CD8-positive, alpha-beta memory T cell (primary cell): ENCODE measurements at places on chromosomes 3 and 15. TPM values are rescaled to one million over a fixed set of nuclear protein-coding genes. Genes with fewer than 3 reads are reported as not detected.

PAQR9 gene
- total RNA-seq: not detected

ANKUB1 gene
- not detected for total RNA-seq

KBTBD13 gene
- not detected for total RNA-seq

C3orf20 gene
- 0.18 TPM for total RNA-seq

ASB7 gene
- total RNA-seq: 14.9 TPM

DNA sequence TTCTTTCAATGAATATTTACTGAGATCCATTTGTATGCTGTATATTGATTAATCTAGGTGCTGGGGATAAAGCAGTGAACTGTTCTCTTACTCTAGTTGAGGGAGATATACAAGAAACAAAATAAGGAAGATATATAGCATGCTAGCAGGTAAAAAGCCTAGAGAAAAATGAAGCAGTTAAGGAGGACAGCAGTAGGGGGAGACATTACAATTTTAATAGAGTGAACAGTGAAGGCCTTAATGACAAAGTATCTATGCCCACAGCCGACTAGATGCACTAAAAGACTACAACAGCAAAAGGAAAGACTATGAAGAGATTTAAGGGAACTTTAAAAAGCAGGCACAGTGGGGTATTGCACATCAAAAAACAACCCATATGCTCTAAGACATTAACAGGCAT lies 81.4 kb downstream of the XRN1 start:
- no peak for DNase-seq
- no peaks in the 10 kb centered on the region for H3K4me1 ChIP-seq
- H3K4me3 ChIP-seq: no peak overlapping the region
- peaks cover 19% of the 10 kb centered on the region for H3K36me3 ChIP-seq
- no peak overlapping the region for H3K27ac ChIP-seq
- H3K27me3 ChIP-seq: no peaks in the 10 kb centered on the region

DNA sequence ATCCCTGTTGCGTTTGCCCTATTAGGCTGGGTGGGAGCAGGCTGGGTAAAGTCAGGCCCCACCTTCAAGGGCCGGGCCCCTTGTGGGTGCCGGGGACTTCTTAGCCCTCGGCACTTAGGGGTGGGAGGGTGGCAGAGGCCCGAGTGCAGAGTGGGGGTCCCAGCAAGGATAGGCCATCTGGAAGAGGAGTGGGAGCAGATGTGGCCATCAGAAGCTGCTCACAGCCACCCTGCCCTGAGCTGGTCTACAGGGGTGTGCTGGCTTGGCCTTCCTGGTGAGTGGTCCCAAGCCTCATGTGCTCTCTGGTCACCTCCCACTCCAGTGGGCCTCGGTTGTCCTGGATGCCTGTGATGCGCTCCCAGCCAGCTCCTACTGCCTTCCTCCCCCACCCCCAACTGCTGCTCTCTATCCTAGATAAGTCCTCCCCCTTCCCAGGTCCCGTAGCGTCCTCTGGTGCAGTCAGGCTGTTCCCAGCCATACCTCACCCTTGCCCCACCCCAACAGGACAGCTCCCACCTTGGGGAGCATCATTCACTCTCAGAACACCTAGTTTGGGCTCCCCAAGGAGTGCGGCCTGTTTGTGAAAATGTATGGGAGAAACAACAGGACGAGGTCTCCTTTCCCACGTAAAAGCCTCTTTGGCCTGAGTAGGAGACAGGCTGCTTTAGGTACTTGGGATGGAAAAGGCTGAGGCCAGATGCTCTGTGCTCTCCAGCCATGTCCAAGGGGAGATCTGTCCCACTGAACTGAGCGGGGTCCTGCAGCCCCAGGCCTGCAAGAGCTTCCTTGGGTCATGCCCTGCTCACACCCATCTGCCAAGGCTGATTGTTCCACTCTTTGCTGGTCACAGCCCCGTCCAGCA lies 24.9 kb upstream of the PLXNA1 start:
- no peaks in the 10 kb centered on the region for H3K4me1 ChIP-seq
- no peaks in the 10 kb centered on the region for H3K27me3 ChIP-seq
- no peaks in the 10 kb centered on the region for H3K36me3 ChIP-seq
- no peak overlapping the region for H3K4me3 ChIP-seq
- no peak for DNase-seq

- no peak for DNase-seq
- H3K36me3 ChIP-seq: no peaks in the 10 kb centered on the region
- H3K4me3 ChIP-seq: no peak overlapping the region
- no peak overlapping the region for H3K27ac ChIP-seq
- H3K4me1 ChIP-seq: no peaks in the 10 kb centered on the region
- H3K27me3 ChIP-seq: no peaks in the 10 kb centered on the region
Observed at GRCh38 chr3:40975711-40976121, 223.6 kb upstream of the CTNNB1 start.

DNA sequence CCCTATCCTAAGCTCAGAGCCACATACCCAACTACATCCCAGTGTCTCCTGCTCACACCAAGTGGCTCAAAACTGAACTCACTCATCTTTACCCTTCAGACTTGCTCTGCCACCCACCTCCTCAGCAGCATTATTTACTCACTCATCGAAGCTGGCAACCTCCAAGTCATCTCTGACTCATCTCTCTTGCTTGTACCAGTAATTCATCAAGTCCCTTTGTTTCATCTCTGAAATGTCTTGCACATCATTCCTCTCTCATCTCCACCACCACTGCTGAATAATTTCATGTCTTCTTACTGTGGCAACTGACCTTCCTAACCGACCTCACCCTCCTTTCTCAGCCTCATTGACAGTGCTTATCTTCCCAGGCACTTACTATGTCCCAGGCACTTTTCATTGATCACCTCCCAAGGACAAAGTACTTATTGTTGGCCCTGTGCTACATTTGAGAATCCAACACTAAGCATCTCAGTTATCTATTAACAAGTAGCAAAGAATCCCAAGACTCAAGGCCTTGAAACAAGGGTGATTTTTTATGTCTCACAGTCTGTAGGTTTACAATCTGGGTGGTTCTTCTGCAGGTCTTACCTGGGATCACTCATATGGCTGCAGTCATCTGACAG lies 82.0 kb downstream of the MRPL46 start:
- no peak overlapping the region for H3K27ac ChIP-seq
- H3K36me3 ChIP-seq: no peaks in the 10 kb centered on the region
- no peak for DNase-seq
- H3K4me3 ChIP-seq: no peak overlapping the region

GRCh38 chr15:61184431-61184830 lies 44.7 kb downstream of the RORA start:
- no peaks in the 10 kb centered on the region for H3K36me3 ChIP-seq
- no peak overlapping the region for H3K27ac ChIP-seq
- H3K4me1 ChIP-seq: no peaks in the 10 kb centered on the region

GRCh38 chr3:184679056-184679816 lies 32.6 kb downstream of the MAGEF1 start:
- H3K27ac ChIP-seq: no peak overlapping the region
- H3K27me3 ChIP-seq: no peaks in the 10 kb centered on the region
- no peaks in the 10 kb centered on the region for H3K4me1 ChIP-seq
- no peak for DNase-seq
- no peaks in the 10 kb centered on the region for H3K36me3 ChIP-seq
- H3K4me3 ChIP-seq: no peak overlapping the region

DNA sequence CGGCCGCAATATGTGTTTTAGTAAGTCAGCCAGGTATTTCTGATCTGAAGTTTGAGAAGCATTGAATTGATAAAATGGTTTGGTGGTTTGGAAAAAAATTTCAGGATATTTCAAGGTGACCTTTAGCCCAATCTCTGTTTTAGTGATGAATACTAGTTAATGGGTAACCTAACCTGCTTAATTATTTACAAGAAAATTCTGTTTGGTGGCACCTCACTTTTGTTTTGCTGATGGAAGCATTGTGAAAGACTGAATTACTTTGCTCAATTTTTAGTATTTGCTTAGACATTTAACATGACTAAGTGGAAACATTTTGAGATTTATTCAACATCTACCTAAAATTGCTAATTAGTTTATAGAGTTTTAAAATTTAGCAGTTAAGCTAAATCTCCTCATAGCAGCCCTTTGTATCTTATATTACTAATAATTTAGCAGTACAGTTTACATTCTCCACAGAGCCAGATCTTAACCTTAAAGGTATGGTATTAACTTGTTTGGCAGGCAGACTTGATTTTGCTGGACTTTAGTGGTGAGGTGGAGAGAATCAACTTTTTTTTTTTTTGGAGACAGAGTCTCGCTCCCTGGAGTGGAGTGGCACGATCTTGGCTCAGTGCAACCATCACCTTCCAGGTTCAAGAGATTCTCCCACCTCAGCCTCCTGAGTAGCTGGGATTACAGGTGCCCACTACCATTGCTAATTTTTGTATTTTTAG lies 35.4 kb downstream of the GRAMD1C start:
- DNase-seq: no peak
- no peaks in the 10 kb centered on the region for H3K4me1 ChIP-seq
- no peak overlapping the region for H3K4me3 ChIP-seq
- H3K36me3 ChIP-seq: no peaks in the 10 kb centered on the region

DNA sequence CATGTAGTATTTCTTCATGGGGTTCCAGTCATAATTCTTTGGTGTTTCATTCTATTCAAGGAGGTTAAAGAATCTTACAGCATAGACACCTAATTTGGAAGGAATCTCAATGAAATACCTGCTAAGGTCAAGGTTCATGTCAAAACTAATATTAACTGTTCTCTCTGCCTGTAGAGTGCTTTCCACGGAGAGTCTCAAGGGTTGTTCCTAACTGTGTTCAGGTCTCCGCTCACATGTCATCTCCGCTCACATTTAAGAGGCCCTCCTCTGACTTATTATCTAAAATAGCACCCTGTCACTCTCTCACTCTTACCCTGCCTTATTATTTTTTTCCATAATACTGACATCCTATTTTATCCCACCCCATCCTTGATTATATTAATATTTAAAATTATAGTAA lies 239.9 kb downstream of the RBMS3 start:
- no peaks in the 10 kb centered on the region for H3K27me3 ChIP-seq
- no peak overlapping the region for H3K27ac ChIP-seq
- no peaks in the 10 kb centered on the region for H3K36me3 ChIP-seq
- H3K4me3 ChIP-seq: no peak overlapping the region
- H3K4me1 ChIP-seq: no peaks in the 10 kb centered on the region

GRCh38 chr15:63236272-63236671 lies 41.1 kb upstream of the APH1B start:
- H3K27ac ChIP-seq: no peak overlapping the region
- no peak for DNase-seq
- H3K27me3 ChIP-seq: no peaks in the 10 kb centered on the region
- H3K4me1 ChIP-seq: peaks cover 58% of the 10 kb centered on the region
- H3K36me3 ChIP-seq: no peaks in the 10 kb centered on the region
- no peak overlapping the region for H3K4me3 ChIP-seq

- H3K36me3 ChIP-seq: no peaks in the 10 kb centered on the region
- peak overlapping the region; percentile 91 for H3K27ac ChIP-seq
- peak overlapping the region; percentile 87 for H3K4me3 ChIP-seq
- no peaks in the 10 kb centered on the region for H3K27me3 ChIP-seq
- peaks cover 26% of the 10 kb centered on the region for H3K4me1 ChIP-seq
Observed at GRCh38 chr3:121834157-121834670, 646 bp downstream of the IQCB1 start.

GRCh38 chr3:112508860-112509259 lies 9.6 kb upstream of the BTLA start:
- DNase-seq: no peak
- H3K27ac ChIP-seq: no peak overlapping the region
- no peaks in the 10 kb centered on the region for H3K4me1 ChIP-seq
- no peaks in the 10 kb centered on the region for H3K36me3 ChIP-seq

DNA sequence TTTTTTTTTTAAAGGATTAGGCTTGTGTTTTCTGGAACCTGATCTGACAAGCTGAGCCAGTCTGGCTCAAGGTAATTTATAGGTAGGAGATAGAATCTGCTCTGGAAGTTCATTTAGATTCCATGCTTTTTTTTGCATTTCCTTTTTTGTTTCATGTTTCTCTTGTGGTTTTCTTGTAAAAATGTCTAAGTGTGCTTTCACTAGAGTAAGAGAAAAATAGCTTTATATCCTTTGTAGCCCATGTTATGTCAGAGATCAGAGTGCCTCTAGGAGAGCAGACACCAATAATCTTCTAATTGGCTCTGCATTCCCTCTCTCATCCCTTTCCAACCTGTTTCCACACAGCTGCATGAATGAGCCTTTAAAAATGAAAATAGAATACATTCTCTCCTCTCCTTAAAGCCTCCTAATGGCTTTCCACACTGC lies 389.8 kb upstream of the KCNMB2 start:
- H3K27me3 ChIP-seq: no peaks in the 10 kb centered on the region
- no peaks in the 10 kb centered on the region for H3K4me1 ChIP-seq
- no peak overlapping the region for H3K27ac ChIP-seq
- no peaks in the 10 kb centered on the region for H3K36me3 ChIP-seq
- H3K4me3 ChIP-seq: no peak overlapping the region

GRCh38 chr3:122469659-122470058 lies 45.1 kb downstream of the KPNA1 start:
- peaks cover 33% of the 10 kb centered on the region for H3K4me1 ChIP-seq
- no peaks in the 10 kb centered on the region for H3K27me3 ChIP-seq
- no peak overlapping the region for H3K4me3 ChIP-seq
- no peak overlapping the region for H3K27ac ChIP-seq
- peak; percentile 24 for DNase-seq
- no peaks in the 10 kb centered on the region for H3K36me3 ChIP-seq

DNA sequence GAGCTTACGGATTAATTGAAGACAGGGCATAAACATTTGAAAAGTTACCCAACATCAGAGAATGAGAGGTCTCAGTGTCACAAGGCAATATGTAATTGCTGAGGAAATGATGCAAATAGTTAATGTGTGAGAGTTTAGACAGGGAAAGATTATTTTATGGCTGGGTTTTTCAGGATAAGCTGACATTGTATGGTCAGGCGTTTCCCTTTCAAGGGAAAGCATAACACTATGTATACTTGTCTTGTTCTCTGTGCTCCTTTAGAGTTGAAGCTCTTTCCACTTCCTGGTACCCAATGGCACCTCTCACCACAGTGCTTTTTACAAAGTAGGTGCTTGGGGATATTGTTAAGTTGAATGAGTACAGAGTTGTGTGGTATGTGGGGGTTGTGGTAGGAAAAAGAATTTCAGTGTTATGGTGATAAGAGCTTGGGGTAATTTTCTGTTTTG lies 19.9 kb downstream of the IQGAP1 start:
- H3K36me3 ChIP-seq: no peaks in the 10 kb centered on the region
- peak overlapping the region; percentile 21 for H3K27ac ChIP-seq
- DNase-seq: peak; percentile 64
- no peaks in the 10 kb centered on the region for H3K27me3 ChIP-seq
- H3K4me1 ChIP-seq: peaks cover 53% of the 10 kb centered on the region
- no peak overlapping the region for H3K4me3 ChIP-seq

DNA sequence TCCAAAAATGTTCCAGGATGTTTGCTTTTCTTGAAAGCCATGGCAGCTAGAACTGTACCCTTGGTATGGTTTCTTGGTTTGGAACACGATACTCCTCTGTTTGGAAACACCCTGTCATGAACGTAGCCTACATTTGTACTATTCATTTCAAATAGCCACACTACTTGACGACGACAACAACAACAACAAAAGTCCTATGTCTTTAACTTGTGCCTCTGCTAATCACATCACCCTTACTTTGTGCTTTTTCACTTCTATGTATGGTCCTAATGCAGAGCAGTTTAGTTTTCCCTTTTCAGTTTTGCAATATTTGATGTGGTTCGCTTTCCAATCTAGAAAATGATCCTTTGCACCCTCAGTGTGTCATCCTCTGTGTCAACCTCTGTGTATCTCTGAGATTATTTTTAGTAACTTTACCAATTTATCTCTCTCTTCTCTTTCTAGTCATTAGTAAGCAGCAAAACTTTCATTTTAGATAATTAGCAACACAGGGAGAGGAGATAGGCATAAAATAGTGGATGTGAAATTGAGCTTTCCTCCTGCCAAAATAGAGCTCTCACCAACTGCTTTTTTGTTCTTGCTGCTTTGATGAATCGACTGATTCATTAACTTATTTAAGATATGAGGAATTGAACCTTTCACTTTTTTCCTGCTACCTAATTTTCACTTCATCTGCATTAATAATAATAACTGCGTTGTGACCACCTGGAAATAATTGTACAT lies 44.1 kb upstream of the TP63 start:
- no peak overlapping the region for H3K4me3 ChIP-seq
- no peaks in the 10 kb centered on the region for H3K4me1 ChIP-seq
- no peaks in the 10 kb centered on the region for H3K27me3 ChIP-seq
- H3K27ac ChIP-seq: no peak overlapping the region
- no peaks in the 10 kb centered on the region for H3K36me3 ChIP-seq
- DNase-seq: no peak
